ENCODE measurements at places on chromosomes 12 and 14.
A peak's percentile ranks its signal among the peaks of the same experiment; 100 is the strongest.

- no peak overlapping the region for H3K27ac ChIP-seq
- no peaks in the 10 kb centered on the region for H3K36me3 ChIP-seq
- no peaks in the 10 kb centered on the region for H3K27me3 ChIP-seq
- H3K4me3 ChIP-seq = no peak overlapping the region
Observed at GRCh38 chr14:86072116-86072894, 542.4 kb downstream of the FLRT2 start.

DNA sequence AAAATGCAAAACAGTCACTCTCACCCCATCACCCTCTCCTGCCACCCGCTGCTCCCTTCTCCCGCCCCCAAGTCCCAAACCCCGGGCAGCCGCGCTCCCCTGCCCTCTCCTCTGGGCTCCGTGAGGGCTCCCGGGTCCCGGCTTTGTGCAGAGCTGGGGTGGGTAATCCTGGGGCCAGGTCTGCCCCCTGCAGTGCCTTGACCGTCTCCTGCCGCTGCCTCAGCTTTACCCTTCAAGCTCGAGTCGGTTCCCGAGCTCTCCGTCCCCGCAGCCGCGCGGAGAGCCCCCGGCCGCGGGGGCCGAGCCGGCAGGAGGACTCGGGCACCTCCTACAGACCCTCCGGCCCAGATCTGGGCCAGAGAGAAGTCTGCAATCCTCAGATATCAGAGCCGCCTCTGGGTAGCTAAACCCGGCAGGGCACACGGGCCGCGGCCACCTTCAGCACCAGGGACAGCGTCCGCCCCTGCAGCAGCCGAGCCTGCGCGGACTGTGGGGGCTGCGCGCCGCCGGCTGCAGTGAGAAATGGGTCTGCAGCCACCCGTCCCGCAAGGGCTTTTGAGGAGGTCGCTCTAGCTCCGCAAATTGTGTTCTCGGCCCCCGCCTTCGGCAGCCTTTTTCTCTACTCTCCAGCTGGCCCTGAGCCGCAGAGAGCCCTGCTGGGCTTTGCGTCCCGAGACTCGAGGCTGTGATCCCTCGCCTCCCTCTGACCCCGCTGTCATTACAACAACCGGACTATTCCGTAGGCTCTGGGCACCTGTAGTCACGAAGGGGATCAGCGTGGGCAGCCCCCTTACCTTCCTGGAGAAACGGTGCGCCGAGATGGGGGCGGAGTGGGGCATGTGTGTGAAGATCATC, 1.2 kb downstream of the PRMT8 start:
- H3K4me3 ChIP-seq = no peak overlapping the region
- H3K4me1 ChIP-seq = no peaks in the 10 kb centered on the region
- no peak for DNase-seq
- no peaks in the 10 kb centered on the region for H3K36me3 ChIP-seq
- no peak overlapping the region for H3K27ac ChIP-seq

GRCh38 chr12:40225337-40225983, 663 bp downstream of the LRRK2 start:
- H3K4me3 ChIP-seq = peak overlapping the region; percentile 70
- peaks cover 63% of the 10 kb centered on the region for H3K4me1 ChIP-seq
- no peaks in the 10 kb centered on the region for H3K36me3 ChIP-seq
- DNase-seq = no peak
- H3K27ac ChIP-seq = peak overlapping the region; percentile 96
- H3K27me3 ChIP-seq = no peaks in the 10 kb centered on the region

DNA sequence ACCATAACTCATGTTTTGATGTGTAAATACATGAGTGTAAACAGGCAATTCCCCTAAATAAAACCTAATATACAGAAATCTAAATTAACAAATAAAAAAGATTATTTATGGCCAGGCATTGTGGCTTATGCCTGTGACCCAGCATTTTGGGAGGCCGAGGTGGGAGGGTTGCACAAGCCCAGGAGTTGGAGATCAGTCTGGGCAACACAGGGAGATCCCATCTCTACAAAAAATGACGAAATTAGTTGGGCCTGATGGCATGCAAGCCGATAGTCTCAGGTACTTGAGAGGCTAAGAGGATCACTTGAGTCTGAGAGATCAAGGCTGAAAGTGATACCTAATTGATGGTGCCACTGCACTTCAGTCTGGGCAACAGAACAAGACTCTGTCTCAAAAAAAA, 48.7 kb downstream of the BCAT1 start:
- DNase-seq = no peak
- no peaks in the 10 kb centered on the region for H3K36me3 ChIP-seq
- H3K4me3 ChIP-seq = no peak overlapping the region
- H3K27me3 ChIP-seq = no peaks in the 10 kb centered on the region
- peaks cover 11% of the 10 kb centered on the region for H3K4me1 ChIP-seq

Data from esophagus squamous epithelium (tissue), 5 donors.